ENCODE measurements at places on chromosomes 12 and 14.

- no peak for DNase-seq
These were observed 46.2 kb downstream of the PAWR start for GRCh38 chr12:79644274-79645234.

GRCh38 chr12:20969766-20970165 is 159.3 kb downstream of the SLCO1B3 start:
- DNase-seq, result no peak

DNA sequence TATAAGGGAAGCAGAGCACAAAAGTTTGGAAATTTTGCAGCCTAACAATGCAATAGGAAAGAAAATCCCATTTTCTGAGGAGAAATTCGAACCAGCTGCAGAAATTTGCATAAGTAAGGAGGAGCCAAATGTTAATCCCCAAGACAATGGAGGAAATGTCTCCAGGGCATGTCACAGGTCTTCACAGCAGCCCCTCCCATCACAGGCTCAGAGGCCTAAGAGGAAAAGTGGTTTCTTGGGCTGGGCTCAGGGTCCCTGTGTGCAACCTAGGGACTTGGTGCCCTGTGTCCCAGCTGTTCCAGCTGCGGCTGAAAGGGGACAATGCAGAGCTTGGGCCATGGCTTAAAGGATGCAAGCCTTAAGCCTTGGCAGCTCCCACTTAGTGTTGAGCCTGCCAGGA is 190.0 kb downstream of the MDGA2 start:
- no peak for DNase-seq

DNA sequence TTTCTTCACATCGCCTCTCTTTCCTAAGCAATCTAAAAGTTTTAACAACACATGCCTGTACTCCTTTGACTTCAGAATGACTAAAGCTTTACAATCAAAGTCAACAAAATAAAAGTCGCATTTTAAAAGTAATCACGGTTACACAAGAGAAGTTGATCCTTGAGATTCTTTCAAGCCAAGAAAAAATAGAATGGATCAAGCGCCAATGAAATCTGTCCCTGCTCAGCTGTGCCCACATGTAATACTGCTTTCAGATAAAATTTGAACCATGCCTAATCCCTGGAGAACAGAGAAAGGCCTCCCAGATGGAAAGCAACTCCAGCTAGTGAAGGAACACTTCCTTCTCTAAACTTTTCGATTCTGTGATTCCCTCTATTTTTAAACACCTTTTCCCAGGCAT is 113.1 kb downstream of the FBXL14 start:
- no peak for DNase-seq

- DNase-seq, result no peak
These were observed 2.2 kb downstream of the FIGNL2 start for GRCh38 chr12:51846271-51846691.

- no peak for DNase-seq
These were observed 111.5 kb upstream of the PRICKLE1 start for GRCh38 chr12:42701084-42701483.

DNA sequence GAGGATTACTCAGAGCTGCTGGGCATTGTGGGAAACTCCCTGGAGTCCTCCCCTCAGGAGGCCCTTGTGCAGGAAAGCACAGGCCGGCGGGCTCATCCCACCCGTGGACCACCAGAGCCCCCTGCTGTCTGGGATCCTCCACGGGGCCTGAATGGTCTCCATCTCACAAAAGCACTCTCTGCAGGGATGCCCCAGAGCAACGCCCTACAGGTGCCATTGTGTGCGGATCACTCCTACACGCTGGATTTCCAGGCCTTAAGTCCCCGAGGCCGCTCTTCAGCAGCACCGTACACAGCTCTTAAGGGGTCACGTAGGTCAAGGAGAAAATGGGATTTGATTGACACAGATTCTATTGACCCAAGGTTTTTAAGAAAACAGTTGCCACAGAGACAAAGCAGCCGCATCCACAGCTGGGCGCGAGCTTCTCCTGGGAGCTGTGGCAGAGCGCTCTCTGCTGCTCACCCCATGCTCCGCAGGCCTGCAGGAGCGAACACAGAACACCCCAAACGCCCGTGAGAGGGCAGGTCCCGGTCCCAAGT is 36.7 kb upstream of the RIMBP2 start:
- DNase-seq, result no peak

GRCh38 chr12:73361156-73361863 is 1089.1 kb downstream of the TRHDE start:
- no peak for DNase-seq

- no peak for DNase-seq
These were observed 148.8 kb upstream of the DCN start for GRCh38 chr12:91331371-91331770.

DNA sequence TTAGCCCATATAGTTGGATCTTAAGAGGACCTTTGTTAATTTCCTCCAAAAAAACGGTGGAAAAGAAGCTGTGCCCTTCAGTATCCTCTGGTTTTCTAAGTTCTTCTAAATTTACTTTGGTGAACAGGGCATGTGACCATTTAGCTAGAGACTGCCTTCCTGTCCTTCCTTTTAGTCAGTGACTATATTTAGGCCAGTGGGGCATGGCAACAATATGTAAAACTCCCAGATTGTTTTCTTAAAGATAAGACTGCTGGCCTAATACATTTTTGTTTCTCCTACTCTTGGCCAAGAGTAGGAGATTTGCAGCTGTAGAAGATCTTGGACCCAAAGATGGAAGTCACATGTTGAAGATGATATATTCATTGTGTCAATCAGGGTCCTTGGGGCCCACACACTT is 325.1 kb upstream of the DCN start:
- no peak for DNase-seq

DNA sequence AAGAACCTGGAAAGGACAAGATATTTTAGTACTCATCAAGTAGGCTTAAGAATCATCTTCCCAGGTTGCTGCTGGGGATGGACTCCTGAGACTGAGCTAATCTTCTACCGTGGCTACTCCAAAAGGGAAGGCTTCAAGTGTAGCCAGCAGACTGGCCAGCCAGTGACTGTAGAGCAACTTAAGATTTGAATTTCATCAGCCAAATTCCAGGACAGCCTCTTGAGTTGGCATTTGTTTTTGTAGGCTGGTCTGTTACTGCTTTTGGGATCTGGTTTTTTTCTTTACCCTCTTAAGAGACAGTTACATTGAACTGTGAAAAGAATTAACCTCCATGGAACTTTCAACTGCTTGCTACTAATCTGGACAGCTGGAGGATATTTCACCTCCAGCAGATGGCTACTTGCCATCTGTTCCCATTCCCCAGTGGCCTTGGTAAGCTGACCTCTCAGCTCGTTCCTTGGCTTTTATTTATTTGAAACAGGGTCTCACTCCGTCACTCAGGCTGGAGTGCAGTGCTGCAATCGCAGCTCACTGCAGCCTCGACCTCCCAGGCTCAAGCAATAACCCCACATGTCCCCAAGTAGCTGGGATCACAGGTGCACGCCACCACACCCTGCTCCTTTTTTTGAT is 20.7 kb downstream of the VTI1B start:
- DNase-seq, result no peak

Data from stimulated activated CD4-positive, alpha-beta T cell treated with anti-CD3 and anti-CD28 coated beads, Interleukin-12 subunit alpha, Interleukin-12 subunit beta, amount 100 ng/mL, for 24 hours (primary cell).